ENCODE measurements at places on chromosomes 7 and 10.

GRCh38 chr10:18582803-18583202, 68.6 kb downstream of the NSUN6 start:
- no peak for DNase-seq

DNA sequence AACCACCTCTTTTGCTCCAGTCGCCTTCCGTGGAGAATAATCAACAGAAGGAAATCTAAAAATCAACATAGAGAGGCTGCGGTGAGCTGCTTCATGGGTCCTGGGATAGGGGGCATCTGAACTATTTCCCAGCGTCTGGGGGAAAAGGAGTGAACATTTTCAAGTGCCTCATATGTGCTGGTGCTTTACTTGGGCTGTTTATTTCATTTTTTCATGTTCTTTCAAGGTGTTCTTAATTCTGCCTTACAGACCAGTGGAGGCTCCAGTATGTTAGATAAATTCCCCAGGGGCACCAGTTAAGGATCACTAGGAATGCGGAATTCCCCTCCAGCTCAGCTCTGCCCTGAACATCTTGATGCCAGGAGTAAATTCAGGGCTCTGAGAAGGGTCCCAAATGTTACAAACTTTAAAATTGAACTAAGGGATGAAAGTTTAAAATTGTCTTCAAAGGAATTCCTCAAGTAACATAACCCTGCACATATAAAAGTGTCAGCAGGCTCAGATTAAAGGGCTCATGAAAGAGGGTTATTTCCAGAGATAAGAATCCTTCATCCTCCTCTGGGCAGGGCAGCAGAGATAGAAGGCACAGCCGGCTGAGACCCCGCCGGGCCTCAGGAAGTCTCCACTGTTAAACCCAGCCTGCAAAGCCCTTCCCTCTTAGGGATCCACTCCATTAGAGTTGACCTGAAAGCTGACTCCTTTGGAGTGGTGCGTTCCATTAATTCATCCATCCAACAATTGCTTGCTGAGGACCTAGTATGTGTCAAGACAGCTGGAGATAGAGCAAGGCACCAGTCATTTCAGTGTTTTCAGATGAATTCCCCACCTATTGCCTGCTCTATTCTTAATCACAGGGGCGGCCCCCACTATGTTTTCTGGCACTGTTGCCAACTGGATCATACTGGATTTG, 345.8 kb downstream of the KCNMA1 start:
- no peak for DNase-seq

DNA sequence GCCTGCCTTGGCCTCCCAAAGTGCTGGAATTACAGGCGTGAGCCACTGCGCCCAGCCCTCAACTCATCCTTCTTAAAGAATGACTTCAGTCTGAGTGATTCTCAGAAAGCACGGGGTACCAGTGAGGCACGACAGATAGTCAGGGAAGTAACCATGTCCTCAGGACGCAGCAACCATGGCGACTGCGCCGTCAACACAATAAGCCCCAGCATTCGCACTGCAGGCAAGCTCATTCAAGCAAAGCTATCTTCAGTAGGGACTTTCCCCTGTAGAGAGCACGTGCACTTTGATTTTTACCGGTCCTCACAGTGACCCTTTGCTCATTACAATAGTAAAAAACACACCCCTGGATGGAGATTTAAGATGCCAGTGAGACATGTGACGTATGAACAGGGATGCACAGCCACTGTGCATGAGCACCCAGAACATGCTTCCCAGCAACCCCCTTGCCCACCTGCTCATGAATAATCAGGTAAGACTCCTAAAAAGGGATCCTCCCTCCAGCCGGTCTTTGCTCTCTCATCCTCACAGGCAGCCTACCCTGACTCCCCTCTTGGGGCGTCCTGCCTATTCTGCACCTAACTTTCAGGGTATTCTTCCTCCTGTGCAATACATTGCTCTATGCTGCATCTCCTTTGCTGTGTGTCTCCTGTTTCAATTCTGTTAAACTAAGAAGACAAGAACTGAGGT, 9.1 kb downstream of the WDR86 start:
- no peak for DNase-seq

- DNase-seq = no peak
These were observed 66.0 kb downstream of the SLC25A40 start for GRCh38 chr7:87810130-87810529.

GRCh38 chr10:113648478-113648877, 15.4 kb downstream of the NRAP start:
- no peak for DNase-seq
